D721Med (cell line): ENCODE measurements at places on chromosomes 11 and 22.

GRCh38 chr11:133403900-133404299 lies 128.4 kb downstream of the OPCML start:
- no peak for DNase-seq

DNA sequence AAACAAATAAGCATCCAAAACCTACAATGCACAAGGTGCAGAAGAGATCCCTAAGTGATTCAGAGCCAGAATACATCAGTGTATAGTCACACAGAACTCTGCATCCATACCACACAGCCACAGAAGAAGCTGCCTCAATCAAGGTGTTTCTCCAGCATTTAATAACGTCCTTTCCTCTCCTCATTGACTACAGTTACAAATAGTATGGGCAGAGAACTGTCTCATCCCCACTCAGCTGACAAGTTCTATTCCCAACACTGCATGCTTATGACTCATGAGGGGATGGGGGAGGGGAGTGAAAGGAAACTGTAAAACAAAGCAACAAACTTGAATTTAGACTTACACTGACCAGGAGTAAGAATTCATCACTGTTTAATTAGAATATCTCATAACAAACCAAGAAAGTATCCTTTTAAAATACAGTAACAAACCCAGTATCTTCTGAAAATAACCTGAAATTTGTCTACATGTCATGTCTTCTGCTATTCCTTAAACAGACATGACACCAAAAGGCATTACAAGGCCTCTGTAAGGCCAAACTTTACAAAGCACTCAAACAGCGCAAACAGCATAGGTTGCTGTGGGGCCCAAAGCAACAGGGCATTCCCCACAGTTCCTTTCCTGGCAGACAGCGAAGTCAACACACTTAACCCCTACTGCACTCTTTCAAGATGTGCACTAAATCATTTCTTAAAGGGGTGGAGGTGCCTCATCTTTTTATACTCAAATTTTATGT lies 29.3 kb downstream of the CELF1 start:
- no peak for DNase-seq

DNA sequence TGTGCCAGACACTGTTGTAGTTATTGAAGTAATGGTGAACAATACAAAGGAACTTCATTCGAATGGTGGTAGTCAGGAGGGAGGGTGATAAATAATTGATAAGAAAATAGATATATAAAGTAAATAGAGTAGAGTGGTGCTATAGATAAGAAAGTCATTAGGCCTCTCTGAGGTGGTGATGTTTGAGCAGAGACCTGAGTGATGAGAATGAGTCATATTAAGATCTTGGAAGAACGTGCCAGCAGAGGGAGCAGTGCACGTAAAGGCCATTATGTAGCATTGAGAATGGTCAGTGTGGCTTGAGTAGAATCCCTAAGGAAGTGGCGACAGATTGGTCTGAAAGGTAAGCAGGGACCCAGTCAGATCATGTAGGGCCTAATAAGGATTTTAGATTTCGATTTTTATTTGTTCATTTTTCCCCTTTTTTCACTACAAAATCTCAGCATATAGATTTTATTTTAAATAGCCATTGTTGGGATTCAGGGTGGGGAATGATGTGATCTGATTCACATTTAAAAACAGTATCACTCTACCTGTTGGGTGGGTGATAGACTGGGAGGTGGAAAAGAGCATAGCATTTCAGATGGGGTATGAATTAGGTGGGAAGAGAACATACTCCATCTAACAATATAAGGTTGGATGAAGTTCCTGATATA lies 44.7 kb downstream of the CCDC90B start:
- no peak for DNase-seq

DNA sequence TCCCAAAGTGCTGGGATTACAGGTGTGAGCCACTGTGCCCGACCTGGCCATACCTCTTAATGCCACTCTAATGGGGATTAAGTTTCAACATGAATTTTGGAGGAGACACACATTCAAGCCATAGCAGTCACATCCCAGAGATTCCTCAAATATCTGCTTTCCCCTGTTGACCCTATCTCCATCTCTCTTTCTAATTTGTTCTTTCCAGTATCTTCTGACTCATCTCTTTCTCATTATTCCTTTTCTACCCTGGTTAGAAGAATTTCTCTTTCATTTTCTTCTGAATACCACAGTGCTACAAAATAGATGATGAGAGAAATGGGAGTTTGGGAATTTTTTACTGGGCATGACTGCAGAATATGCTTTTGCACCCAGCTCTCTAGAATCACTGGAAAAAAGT lies 5.1 kb downstream of the OR10V1 start:
- DNase-seq = no peak

DNA sequence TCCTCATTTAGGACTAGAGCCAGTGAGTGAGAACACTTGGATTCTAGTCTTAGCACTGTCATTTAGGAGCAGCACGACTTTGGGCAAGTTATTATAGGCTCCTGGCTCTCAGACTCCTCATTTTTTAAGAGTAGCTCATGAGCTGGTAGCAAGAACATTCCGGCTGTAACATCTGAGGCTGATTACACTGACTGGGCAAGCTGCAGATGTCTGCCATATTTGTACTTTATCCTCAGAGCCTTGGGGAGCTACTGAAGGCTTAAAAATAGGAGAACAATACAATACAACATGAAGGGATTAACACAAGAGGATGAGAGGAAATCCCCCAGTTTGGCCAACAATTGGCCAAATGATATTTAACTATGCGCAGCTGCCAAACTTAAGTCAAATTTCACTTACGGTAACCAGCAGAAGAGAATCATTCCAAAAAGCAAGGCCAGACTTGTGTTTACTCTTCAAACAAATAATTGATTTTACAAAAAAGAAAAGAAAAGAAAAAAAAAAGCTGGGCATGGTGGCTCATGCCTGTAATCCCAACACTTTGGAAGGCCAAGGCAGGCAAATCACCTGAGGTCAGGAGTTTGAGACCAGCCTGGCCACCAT lies 113.1 kb upstream of the ARHGAP42 start:
- no peak for DNase-seq

- DNase-seq = no peak
Observed at GRCh38 chr22:35422936-35423335, 23.0 kb downstream of the MCM5 start.

DNA sequence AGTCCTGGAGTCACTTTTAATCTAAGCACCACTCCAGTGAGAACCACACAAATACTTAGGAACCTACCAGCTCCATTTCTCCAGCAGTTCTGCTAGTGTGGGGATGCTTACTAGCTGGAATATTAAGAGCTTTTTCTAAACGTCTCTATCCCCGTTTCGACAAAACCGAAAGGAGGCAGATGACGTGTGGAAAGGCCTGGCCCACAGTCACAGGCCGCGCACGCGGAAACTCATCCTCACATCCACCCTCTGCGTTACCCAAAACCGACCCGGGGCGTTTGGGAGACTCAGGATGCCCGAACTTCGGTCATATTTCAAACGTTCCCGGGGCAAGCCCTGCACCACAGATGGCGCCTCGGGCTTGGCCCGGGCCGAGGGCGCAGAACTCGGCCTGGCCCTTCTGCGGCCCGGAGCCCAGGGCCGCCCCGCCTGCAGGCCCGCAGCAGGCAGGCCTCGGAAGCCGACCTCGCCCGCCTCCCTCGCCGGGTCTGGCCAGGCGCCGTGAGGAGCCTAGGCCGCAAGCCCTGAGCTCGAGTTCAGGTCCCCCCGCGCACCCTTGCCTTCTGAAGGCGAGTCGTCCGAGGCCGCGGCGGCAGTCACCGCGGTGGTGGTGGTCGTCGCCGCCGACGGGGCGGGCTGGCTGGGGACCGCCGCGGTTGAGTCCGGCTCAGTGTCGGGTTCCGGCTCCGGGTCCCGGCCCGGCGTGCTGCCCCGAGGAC lies 473 bp downstream of the FNBP4 start:
- no peak for DNase-seq

DNA sequence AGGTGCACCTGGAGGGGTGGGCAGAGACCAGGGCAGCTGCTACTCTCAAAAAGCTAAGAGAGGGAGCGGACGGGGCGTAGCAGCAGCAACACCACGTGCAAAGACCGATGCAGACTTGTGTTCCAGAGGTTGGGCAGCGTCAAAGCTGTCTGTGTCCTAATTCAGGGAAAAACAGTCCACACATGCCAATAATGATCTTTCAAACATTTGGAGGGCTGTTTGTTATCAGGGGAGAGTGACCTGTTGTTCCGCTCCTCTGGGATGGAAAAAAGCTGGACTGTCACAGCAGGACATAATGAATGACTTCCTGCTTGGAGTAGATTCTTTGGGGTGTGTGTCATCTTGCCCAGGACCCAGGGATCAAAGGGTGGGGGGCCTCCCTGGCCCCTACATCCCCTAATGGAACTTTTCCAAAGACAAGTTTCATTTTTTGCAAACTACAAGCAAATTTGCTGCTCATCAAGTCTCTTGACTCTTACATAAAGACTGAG lies 6.2 kb upstream of the FBLN1 start:
- DNase-seq = no peak

DNA sequence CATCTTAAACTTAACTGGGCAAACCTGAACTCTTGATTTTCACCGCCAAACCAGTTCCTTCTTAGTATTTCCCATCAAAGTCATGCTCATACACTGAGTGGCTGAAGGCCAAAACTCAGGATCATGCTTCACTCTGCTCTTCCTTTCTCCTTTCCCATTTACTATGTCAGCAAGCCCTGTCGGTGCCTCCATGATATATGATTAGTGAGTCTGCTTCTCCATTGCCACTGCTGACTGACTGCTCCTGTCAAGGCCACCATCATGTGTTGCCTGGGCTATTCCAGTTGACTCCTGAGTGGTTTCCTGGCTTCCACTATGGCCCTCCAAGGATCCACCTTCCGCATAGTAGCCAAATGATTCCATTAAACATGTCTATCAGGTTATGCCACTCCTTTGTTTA lies 42.8 kb upstream of the AMPD3 start:
- no peak for DNase-seq

DNA sequence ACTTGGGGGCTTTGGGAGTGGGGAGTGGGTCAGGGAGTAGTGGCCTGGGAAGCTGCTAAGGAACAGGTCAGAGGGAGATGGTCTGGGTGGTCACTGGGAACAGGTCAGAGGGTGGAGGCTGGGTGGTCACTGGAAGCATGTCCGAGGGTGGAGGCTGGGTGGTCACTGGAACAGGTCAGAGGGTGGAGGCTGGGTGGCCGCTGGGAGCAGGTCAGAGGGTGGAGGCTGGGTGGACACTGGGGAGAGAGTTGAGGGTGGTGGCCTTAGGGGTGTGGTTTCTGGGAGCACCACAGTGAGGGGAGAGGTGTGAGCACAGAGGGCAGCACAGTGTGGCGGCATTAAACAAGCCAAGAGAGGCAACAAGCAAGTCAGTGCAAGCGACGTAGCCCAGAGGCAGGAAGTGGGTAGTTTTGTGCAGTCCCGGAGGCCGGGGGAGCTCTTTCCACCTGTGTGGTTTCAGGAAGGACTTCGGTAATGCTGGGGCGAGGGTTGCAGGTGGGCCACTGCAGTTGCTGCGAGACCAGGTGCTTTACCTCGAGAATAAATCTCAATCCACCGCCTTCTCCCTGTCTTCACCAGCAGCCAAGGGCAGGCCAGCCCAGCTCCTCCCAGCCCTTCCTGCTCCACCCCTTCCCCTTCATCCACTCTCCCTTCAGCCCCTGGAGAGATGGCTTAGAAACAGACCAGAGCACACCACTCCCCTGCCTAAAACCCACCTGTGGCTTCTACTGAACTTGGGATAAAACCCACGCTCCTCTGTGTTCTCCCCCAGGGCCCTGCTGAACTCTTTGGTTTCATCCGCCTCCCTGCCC lies 3.2 kb upstream of the CACNA1I start:
- DNase-seq = no peak

DNA sequence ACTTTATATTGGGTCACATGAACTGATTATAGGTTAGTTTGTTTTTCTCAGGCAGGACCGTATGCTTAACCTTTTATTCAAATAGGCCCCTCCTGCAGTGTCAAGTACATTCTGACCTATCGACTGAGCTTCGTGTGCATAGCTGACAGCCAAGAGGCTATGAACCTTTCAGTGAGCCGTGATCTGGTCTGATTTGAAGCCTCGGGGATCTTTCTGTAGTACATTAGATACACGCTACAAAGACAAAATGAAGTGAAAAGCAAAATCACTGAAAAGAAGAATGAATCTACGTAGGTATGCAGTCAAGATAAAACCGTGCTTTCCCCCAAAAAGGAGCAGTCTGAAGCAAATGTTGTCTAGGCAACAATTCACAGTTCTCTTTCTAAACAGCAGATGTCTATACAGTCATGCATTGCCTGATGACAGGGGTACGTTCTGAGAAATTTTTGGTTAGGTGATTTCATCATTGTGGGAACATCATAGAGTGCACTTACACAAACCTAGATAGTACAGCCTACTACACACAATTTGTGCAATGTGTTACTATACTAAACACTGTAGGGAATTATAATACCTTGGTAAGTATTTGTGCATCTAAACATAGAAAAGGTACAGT lies 18.1 kb downstream of the JHY start:
- DNase-seq = no peak

- DNase-seq = no peak
Observed at GRCh38 chr22:25410849-25411248, 153.6 kb upstream of the GRK3 start.

DNA sequence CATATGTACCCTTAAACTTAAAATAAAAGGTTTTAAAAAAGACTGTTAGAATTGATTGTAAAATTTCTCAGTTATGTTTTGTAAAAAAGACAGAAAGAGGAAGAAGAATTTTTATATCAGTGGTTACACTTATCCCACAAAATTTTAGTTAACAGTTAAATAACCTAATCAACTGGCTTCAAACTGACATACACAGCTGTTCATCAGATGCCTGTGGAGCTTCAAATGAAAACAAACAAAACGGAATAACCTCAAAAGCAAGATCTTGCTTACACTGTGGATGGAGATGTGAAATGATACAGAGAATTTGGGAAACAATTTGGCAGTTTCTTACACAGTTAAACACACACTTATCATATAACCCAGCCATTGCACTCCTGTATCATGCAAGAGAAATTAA lies 521.0 kb downstream of the ETS1 start:
- no peak for DNase-seq

- DNase-seq = no peak
Observed at GRCh38 chr22:27241430-27242321, 559.9 kb downstream of the MN1 start.

DNA sequence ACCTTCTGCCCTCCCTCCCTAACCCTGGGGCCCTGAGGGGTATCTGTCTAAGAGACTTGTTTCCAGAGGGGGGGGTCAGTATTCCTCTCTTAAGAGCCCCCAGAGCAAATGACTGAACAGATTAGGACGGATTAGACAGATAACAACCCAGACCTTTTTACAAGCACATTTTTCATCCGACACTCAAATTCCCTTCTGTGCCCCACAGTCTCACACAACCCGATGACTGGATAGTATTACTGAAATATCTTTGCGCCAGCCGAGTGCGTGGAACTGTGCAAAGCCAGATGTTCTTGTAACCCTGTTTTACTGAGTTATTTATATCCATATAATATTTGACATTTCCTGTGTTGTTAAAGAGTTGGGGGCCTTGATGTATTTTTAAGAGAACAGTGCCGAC lies 30.9 kb upstream of the FLI1 start:
- no peak for DNase-seq

- DNase-seq = no peak
Observed at GRCh38 chr11:620935-621814, 3.6 kb downstream of the CDHR5 start.
